Epithelial cell of alveolus of lung (primary cell): ENCODE measurements at places on chromosomes 5 and 9. TPM values are rescaled to one million over a fixed set of nuclear protein-coding genes. Genes with fewer than 3 reads are reported as not detected.

Gene SLC22A4
- 0.08 and 3.4 TPM in 2 replicates for total RNA-seq

Gene ANKRD31
- total RNA-seq = under 0.01 TPM in 2 replicates

Gene AMACR
- total RNA-seq = 4.8 and 12.9 TPM in 2 replicates

Gene TMEM8B
- total RNA-seq = 2.3 and 6.9 TPM in 2 replicates
